Dermis blood vessel endothelial cell (primary cell): ENCODE measurements at places on chromosomes 11 and 22. TPM values are rescaled to one million over a fixed set of nuclear protein-coding genes. Genes with fewer than 3 reads are reported as not detected.

MTA2 gene
- total RNA-seq: 190 and 209 TPM in 2 replicates

DNAJB7 gene
- total RNA-seq: not detected in 2 replicates

SCGB1D1 gene
- not detected in 2 replicates for total RNA-seq

SERPING1 gene
- 0.19 and 0.85 TPM in 2 replicates for total RNA-seq
